ENCODE measurements at places on chromosomes 3 and 15.

DNA sequence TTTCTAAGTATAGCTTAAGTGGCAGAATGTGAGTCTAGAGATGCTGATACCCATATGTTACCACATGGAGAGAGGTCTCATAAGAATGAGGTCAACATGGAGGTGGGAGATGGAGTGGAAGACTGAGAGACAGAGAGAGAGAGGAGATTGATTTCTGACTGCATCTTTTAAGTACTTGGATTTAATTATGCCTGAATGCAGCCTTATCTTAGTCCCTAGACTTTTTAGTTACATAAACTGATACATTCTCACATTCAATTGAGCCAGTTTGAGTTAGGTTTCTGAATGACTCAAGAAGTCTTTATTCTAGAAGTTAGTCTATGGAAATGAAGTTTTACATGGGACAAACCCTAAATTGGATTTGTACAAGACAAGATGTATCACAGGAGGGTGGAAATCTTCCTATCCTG lies 58.5 kb upstream of the TNFSF10 start:
- no peak for DNase-seq

- DNase-seq, result no peak
Observed at GRCh38 chr15:80689294-80689693, 5.8 kb upstream of the ABHD17C start.

- DNase-seq, result no peak
Observed at GRCh38 chr15:26261413-26261812, 398.3 kb upstream of the ATP10A start.

- no peak for DNase-seq
Observed at GRCh38 chr15:69181424-69181823, 21.0 kb downstream of the GLCE start.

GRCh38 chr3:32121137-32121536 lies 14.7 kb downstream of the GPD1L start:
- no peak for DNase-seq

DNA sequence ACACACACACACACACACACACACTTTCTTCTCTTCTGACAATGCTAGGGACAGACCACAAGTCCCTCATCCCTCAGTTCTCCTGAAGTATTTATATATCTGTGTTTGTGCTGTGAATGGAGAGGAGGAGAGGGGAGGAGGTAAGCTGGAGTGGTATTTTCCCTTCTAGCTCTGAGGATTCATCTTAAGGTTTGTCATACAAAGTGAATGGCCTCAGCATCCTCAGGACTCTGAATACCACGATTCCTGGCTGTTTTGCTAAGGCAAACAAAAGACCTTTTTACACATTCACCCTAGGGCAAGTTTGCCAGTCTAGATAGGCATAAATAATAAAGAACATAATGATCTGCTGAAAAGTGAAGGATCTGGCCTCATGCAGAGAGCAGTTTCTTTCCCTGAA lies 65.7 kb upstream of the CHMP2B start:
- no peak for DNase-seq

- no peak for DNase-seq
Observed at GRCh38 chr3:142273501-142273900, 48.1 kb upstream of the GK5 start.

GRCh38 chr3:171428321-171428787 lies 31.9 kb downstream of the TNIK start:
- DNase-seq, result no peak

GRCh38 chr3:51819709-51820406 lies 40.8 kb upstream of the IQCF6 start:
- DNase-seq, result no peak

DNA sequence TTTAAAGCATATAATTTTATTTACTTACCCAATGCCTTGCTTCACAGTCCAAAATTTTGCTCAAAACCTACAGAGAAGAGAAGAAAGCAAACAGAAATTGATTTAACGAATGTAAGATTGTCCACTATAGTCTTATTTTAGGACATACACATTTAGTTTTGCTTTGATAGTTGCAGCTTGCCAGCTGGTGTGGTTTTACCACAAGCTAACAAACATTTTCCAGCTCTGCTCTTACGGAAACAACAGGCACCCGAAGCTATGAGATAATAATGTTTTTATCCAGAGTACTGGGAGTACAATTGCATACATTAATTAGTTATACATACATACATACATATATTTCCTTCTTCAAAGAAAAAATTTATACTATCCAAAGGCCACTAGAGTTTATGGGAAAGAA lies 10.4 kb downstream of the BCL6 start:
- DNase-seq, result no peak

GRCh38 chr15:93495799-93496637 lies 407.0 kb upstream of the RGMA start:
- DNase-seq, result no peak

GRCh38 chr3:149453140-149453805 lies 21.2 kb upstream of the TM4SF4 start:
- DNase-seq, result no peak

DNA sequence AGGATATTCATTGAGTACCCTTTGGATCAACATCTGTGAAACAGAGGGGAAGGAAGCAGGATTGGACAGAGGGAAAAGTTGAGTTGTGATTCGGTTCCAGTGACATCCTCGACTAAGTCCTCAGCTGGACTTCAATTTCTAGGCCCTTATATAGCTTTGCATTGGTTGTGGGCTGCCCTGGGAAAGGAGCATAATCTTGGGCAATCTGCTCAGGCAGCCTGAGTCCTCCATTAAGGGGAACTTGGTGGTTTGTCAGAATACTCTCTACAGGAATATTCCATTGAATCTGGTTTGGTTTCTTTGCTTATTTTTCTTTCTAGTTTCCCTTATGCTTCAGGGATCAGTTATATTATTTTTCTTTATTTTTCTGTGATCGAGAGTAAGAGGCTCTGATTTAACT lies 94.1 kb downstream of the TCF12 start:
- no peak for DNase-seq

GRCh38 chr3:196995646-196996355 lies 27.2 kb upstream of the PIGZ start:
- DNase-seq, result no peak

- no peak for DNase-seq
Observed at GRCh38 chr15:92322566-92323355, 70.9 kb upstream of the ST8SIA2 start.

DNA sequence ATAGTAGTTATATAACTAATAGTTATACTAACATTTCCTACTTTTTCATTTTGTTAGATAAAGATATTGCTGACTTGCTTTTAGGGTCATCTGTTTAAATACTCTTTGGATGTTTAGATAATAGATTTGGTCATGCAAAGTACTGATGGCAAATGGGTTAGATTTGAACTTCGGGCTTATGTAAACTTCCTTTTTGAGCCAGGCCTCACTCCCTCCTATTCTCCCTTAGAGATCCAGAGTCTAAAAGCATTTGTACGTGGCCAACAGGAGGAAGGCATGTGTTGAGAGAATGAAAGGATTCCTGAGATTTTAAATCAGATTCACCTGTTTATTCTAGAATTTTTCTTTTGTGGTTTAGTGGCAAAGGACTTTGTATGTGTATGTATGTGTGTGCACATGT lies 106.4 kb upstream of the GBE1 start:
- DNase-seq, result no peak

DNA sequence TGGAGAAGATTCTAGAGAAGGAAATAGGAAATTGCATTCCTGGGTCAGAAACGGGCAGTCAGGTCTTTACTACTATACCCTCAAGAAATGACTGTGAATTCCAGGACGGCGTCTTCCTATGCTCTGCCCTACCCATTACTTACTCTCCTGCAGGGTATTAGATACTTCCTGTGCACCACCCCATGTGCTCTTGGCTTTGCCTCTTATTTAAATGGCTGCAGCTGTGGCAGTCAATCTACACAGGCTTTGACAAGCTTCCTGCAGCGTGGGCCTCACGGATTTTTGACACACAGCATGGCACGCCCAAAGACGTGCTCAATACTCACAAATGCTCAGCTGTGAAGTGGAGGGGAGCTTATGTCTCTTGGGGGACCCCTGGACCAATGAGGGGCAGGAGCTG lies 206.1 kb downstream of the SV2B start:
- no peak for DNase-seq

DNA sequence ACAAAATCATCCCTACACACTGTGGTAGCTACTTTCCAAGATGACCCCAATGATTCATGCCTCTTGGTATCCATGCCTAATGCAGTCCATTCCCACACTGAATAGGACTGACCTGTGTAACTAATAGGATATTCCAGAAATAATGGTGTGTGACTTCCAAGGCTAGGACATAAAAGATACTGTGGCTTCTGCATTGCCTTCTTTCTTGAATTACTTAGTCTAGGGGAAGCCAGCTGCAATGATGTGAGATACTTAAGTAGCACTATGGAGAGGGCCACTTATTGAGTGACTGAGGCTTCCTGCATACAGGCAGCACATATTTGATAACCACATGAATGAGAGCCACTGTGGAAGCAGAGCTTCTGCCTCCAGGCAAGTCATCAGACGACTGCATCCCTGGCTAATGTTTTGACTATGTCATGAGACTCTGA lies 50.1 kb downstream of the NR1I2 start:
- no peak for DNase-seq

DNA sequence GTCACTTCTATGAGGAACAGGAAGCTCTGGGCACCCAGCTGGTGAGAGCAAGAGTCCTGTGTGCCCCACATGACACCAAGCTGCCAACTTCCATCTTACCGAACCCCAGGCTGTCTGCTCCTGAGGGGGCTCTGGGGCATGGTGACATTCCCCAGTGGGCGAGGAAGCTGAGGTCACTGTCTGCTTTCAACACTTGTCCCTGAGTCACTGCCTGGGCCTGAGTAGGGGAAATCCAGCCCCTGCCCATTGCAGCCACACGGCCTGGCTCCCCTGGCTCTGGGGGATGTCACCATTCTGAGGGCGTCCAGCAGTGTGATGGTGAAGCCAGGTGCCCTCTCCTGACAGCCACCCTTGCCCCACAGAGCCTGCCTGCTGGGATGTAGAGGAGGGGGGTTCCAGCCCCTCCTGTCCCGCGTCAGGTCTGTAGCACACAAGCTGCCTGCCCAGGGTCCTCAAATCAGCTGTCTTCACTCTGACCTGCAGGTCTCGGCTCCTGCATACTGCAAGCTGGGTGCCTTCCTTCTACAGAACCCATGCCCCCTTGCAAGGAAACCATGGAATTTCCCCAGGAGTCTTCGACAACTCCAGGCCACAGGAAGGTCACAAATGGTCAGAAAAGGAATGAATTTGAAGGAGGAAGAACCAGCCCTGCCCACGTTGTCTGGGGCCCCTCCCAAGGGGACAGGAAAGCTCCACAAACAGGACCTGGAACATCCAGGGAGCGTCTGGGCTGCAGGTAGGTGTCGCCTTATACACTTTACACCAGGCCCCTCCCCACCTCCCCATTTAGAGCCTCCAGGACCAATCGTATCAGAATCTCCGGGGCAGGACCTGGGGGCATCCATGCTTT lies 69.9 kb upstream of the GATM start:
- no peak for DNase-seq

DNA sequence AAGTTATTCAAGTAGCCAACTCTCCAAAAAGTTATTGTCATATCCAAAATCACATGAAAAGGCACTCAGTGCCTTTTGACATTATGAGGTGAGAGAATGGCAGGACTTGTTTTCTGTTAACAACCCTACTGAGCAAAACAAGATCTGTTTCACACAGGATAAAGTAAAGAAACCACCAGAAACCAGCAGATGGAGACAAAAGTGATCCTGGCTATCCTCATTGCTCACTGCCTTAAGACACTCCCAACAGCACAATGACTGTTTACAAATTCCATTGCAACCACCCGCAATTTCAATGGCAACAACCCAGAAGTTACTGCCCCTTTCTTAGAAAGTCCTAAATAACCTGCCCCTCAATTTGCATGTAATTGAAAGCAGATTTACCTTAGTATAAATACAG lies 352.6 kb upstream of the NDN start:
- DNase-seq, result no peak

DNA sequence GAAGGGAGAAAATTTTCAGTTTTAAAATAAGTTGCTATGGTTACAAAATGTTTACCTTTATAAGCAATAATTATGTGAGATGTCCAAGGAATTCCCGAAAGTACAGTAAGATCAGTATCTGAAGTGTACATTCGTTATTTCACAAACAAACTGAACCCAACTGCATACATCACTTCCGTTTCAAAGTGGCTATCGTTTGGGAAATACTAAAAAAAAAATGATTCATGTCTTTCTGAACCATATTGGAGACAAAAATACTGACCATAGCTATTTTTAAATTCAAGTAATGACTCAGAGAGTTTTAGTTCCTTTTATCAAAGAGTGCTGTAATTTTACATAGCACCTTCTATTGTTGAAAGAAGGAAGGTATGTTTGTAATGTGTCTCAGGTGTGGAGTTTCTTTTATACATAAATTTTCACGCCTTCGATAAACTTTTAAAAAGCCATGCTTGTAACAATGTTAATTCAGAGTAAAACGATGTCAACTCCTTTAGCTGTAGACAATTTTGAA lies 8.0 kb upstream of the ANKRD28 start:
- no peak for DNase-seq

DNA sequence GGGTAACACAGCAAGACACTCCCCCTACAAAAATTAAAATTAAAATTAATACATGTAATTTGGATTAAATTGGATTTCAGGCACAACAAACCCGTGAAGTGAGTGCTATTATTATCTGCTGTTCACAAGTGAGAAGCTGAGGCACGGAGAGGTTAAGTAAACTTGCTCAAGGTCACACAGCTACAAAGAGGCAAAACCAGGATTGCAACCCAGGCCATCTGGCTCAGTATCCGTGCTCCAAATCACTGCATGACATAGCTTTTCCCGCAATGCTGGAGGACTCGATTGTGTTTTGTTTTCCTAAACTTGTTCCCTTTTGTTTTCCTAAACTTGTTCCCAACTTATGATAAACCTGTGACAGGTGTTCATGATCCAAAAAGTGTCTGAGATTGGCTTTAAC lies 19.9 kb upstream of the C15orf39 start:
- no peak for DNase-seq

DNA sequence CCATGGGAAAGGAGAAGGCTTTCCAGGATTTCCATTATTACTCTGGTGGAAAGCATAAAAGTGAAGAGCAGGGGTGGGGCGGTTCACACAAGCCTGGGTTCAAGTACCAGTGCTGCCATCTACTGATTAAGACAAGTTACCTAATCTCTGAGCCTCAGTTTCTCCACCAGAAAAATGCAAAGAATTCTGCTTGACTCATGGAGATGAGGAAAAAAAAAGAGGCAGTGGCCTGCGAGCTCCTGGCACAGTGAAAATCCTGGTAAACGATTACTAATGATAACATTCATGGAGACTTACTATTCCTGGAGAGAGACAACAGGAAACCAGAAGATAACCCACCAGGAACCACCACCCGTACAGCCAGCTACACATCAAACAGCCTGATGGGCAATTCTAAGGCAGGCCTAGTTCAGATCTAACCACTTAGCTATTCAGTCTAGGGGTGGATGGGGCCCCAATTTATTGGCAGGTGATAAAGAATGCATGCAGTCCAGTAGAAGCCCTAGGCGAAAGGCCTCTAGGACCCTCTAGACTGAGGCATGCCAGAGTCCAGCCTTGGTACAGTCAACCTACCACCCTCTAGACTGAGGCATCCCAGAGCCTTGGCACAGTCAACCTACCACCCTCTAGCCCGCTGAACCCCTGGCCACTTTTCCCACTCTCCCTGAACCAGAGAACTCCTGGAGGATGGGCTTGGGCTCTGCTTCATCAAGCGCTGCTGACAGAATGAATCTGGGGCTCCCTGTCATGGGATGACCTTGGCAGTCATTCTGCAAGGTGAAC lies 2.5 kb downstream of the AMOTL2 start:
- DNase-seq, result no peak

GRCh38 chr15:45169608-45170480 lies 17.9 kb downstream of the SHF start:
- no peak for DNase-seq

GRCh38 chr15:100721758-100722550 lies 119.6 kb downstream of the ASB7 start:
- DNase-seq, result no peak

- DNase-seq, result no peak
Observed at GRCh38 chr3:176106380-176106779, 1090.9 kb downstream of the TBL1XR1 start.

Measured in stimulated activated CD8-positive, alpha-beta memory T cell treated with anti-CD3 and anti-CD28 coated beads, Interleukin-7, amount 100 ng/mL, for 24 hours (primary cell).